T-helper 17 cell (primary cell): ENCODE measurements at places on chromosomes 3 and 15.

DNA sequence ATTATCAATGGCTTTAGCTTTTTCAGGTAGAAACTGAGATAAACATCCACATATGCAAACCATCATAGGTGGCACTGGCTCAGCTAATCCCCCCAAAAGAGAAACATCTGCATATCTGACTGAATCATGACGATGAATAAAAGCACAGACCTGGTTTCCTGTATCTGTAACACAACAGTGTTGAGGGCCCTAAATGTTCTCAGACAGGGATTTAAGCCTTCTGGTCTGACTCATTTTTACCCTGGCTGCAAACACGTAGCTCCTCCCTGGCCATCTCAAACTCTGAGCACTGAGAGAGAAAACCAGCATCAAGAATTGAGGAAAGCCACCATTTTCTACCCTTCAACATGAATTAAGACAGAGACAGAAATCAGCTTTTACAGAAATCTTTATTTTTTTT lies 35.2 kb downstream of the GLB1 start:
- no peak for DNase-seq

GRCh38 chr3:45412763-45413162 lies 24.4 kb downstream of the LARS2 start:
- DNase-seq, result no peak

DNA sequence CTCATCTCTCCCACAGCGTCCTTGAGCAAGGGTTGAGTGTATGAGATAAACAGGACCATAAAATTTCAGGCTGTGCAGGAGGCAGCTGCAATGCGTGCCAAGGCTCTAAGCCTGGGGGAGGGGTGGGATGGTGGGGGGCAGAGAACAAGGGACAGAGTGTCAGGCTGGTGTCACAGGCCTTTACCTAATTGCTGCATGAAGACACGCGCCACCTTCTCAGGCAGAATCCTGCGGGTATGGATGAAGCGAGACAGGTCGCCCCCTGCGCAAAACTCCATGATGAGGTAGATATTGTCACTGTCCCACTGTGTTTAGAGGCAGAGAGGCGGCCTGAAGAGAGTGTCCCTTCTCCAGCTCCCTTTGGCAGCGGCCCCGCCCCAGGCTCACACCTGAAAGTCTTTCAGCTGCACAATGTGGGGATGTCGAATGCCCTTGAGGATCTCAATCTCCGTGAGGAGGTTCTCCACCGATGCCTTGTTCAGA lies 1.0 kb downstream of the ULK3 start:
- no peak for DNase-seq

- DNase-seq, result no peak
Observed at GRCh38 chr3:175224051-175224450, 364.9 kb downstream of the NAALADL2 start.

GRCh38 chr15:57298843-57299550 lies 77.3 kb upstream of the CGNL1 start:
- no peak for DNase-seq

DNA sequence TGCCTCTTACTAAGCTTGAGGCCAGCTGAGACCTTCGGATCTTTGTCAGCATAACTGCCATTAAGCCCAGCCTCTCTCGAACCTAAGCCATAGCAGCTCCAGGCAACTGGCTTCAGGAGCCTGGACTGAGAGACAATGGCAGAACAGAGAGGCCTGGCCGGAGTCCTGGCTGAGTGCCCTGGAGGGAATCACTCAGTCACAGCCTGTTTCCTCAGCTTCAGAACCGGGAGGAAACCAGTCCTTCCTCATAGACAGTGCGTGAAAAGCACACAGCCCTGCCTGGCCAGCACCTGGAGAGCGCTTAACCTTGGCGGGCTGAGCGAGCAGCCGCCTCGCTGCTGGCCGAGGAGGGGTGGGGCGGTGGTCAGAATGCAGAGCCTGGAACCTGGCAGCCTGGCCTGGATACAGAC lies 21.6 kb downstream of the RNU5B-1 start:
- DNase-seq, result no peak

GRCh38 chr3:44318891-44319311 lies 19.7 kb upstream of the TCAIM start:
- DNase-seq, result no peak

DNA sequence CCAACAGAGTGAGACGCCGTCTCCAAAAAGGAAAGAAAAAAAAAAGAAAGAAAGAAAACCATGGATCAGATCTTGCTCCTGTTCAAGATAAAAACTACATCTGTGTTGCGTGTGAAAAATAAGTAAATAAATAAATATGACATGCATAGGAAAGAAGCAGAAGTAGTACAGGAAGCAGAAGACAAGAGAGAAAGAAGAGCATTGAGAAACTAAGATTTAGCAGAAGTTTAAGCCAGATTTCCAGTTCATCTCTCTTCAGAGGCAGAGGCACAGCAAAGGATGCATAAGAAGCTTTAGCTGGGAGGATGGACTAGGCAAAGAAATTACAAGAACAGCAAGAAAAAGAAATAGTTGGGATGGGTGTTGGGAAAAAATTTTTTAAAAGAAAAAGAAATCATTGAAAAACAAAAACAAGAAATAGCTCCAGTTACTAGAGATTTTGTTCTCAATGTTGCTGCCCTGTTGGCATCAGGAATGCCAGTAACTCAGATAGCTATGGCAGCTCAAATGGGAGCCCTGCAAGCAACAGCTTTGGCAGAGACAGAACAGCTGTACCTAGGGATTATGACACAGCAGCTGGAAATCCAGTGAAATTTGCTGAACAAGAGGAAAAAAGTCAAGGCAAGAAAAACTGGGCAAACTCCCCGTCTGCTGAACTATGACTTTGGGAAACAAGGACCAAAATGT lies 17.3 kb downstream of the AP3S2 start:
- DNase-seq, result no peak

DNA sequence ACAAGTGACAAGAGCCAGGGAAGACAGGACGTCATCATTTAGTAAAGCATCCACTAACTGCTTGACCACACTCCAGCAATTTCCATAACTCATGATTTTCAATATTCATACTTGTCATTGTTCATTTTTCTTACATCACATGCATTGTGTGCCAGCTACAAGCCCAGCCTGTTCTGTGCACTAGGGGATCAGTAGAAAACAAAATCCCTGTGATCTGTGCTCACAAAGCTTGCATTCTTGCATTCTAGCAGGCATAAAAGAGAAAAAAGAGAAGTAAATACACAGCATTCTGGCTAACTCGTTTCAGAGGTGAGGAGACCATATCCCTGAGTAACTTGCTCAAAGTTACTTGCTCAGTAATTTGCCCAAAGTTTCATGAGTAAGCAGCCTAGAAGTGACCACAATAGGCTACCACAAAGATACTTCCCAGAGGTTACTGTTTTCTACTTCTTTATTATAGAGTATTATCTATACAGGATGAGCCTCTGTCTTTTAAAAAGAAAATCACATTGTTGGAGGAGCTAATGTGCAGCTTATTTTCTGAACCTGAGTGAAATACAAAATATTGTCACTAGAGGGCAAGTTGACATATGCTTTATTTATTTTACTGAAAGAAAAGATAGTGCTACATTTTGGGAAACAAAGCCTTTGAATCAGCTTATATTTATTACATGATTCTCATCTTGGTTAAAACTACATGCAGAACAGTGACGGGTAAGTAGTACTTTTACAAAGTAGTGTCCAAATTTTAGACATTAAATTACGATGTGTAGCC lies 701.4 kb upstream of the LMCD1 start:
- DNase-seq, result no peak

DNA sequence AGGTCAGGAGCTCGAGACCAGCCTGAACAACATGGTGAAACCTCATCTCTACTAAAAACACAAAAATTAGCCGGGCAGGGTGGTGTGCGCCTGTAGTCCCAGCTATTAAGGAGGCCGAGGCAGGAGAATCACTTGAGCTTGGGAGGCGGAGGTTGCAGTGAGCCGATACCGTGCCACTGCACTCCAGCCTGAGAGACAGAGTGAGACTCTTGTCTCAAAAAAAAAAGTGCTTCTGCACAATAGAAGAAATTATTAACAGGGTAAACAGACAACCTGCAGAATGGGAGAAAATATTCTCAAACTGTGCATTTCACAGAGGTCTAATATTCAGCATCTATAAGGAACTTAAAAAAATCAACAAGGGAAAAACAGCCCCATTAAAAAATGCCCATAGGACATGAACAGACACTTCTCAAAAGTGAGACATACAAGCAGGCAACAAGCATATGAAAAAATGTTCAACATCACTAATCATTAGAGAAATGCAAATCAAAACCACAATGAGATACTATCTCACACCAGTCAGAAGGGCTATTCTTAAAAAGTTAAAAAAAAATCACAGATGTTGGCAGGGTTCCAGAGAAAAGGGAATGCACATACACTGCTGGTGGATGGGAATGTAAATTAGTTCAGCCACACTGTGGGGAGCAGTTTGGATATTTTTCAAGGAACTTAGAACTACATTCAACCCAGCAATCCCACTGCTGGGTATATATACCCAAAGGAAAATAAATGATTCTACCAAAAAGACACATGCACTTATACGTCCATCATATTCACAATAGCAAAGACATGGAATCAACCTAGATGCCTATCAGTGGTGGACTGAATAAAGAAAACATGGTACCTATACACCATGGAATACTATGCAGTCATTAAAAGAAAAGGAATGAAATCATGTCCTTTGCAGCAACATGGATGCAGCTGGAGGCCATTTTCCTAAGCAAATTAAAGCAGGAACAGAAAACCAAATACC lies 75.5 kb downstream of the MSL2 start:
- no peak for DNase-seq

DNA sequence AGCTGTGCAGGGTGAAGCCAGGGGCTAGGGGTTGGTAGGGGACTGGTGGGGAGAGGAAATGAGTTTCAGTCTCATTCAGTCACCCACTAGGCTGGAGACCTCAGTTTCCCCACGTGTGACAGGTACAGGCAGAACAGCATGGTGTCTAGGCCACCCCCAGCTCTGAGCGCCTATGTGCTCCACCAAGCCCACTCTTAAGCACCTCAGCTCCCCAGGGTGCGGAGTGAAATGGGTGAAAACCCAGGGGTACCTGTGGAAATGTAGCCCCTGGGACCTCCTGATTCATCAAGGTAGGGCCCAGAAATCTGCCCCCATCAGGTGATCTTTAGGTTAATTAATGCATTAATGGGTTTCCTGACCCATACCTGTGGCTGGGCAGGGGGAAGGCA lies 3.7 kb downstream of the ATP2B2 start:
- no peak for DNase-seq
